Stimulated activated CD8-positive, alpha-beta memory T cell treated with anti-CD3 and anti-CD28 coated beads, Interleukin-7, amount 100 ng/mL, for 4 hours (primary cell): ENCODE measurements at places on chromosomes 5 and 9.

GRCh38 chr9:128116104-128117083 lies 11.1 kb downstream of the PTGES2 start:
- DNase-seq = no peak

GRCh38 chr5:89211836-89212235 lies 328.9 kb upstream of the MEF2C start:
- no peak for DNase-seq

GRCh38 chr5:1883120-1883924 lies 597 bp upstream of the IRX4 start:
- no peak for DNase-seq

DNA sequence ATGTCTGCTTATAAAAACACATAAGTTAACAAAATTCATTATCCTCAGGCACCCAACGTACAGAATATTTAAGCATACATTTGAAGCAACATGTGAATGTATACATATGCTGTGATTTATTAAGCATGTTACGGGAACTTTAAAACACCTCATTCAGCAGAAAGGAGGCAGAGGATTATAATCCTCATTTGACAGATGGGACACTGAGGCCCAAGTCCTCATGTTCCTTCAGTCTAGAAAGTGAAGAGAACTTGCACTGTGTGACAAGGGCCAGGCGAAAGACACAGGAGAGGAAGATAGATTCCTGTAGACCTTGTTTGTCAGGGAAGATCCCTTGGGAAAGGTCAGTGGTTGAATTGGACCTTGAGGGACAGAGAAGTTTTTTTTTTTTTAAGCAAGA lies 7.6 kb upstream of the PSMD5 start:
- no peak for DNase-seq

- no peak for DNase-seq
These were observed 60.1 kb upstream of the GNA14 start for GRCh38 chr9:77708064-77708815.

DNA sequence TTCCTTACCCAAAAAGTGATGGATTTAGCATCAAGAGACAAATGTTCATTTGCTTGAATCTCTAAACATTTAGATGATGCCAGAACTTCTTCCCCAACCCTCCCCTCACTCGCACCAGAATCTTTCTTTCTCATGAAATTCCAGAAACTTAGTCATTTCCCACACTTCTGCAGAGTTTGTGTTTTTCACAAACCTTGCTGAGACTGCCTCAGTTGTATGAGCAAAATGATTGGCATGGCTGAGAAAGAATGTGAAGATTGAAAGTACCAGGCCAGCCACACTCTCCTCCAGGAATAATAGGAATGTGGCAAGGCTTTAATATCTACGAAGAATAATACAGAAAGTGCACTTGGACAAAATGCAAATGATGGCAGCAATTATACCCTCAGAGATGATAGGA lies 428.3 kb upstream of the CDH6 start:
- DNase-seq = no peak

DNA sequence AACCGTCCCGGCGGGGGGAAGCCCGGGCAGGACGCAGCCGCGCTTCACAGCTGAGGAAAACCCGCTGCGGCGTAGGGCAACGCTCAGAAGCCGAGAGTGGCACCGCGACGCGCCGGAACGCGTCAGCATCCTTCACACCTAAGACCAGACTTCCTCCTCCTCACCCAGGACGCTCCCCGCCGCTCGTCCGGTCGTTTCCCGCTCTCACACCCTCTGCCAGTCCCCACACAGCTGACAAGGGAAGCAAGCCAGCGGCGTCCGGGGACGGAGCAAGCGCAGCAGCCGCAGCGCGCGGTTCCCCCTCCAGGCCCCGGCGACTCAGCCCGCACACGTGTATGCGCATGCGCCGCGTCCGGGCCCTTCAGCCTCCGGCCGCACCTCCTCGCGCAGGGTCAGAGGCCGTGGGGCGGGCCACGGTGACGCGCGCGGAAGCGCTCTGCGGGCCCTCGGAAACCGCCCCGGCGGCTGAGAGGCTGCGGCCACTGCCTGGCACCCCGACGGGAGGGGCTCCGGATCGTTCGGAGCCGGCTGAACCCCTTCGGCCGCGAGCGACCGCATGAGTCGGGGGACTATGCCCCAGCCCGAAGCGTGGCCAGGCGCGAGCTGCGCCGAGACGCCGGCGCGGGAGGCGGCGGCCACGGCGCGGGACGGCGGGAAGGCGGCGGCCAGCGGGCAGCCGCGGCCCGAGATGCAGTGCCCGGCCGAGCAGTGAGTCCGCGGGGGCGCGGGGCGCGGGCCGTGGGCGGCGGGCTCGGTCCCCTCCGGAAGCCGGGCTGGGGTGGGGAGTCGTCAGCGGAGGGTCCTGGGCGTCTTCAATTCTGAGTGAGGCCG lies at the start of gene OTULIN:
Gene OTULIN (plus strand): TSS at position 449 of the 831 bp plus-strand sequence. CDS start 108 bp downstream, at position 557.
- DNase-seq = peak; percentile 85

- DNase-seq = no peak
These were observed 106.1 kb upstream of the C9orf72 start for GRCh38 chr9:27679338-27679737.

DNA sequence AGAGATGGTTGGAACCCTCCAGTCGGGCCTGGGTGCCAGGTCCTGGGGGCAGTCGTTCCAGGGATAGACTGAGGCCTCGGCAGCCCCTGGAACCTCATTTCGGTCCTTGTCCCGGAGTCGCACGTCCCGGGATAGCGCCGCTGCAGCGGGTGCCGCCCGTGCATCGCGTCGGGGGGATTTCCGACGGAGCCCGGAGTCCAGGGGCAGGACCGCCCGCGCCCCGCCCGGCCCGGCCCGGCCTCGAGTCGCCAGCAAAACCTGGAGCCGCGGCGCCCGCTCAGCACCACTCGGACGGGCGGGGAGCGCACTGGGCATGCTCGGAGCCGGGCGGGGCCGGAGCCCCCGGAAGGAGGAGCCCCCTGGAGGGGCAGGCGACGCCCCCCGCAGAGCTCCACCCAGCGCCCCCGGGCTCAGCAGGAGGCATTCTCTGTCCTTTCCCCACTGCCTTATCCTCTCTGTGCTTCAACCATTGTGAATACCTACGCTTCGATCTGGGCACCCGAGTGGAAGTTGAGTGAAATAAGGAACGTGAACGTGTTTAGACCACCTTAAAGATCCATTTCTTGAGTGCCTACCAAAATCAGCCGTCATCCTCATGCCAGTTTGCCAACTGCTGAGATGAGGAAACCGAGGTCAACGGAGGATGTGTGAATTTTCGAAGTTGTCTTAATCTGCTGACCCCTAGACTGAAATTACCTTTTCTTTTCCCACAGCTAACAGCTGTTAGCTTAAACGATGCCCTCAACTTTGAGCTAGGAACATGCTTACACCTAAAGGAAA lies 1.7 kb upstream of the PTPN3 start:
- DNase-seq = no peak

DNA sequence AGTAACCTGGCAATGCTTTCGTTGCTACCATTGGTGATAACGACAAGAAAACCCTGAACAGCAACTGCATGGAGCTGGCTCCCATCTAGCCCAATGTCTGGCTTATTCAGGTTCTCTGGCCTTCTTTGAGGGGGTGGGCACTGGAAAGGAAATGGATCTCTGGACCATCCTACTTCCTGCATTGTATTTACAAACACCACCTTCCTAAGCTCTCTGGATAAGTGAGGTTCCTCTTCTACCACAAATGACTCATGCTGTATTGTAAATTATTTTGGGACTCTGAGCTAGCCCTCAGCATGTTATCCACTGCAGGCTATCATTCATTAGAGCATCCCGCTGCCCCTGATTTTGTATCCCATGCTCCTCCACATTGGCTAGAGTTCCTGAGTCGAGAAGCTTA lies 136.9 kb upstream of the KLF9 start:
- no peak for DNase-seq

DNA sequence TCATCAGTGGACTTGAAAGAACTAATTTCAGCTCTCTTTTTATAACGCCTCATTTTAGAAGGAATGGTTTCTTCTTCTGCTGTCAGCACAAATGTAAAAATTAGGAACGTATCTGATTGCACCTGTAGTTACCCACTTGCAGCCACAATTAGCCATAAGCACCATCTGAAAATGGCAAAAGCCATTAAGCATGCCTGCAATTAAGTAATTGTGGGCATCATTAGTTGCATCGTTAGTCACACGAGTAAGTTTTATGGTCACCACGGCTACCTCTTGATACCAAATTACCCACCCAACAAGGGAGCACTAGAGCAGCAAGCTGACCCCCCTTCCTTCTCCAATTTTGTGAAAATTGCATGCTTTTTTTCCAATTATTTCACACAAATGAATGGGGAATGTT lies 25.8 kb upstream of the SLC44A1 start:
- DNase-seq = no peak

GRCh38 chr5:144254552-144254951 lies 83.9 kb downstream of the KCTD16 start:
- DNase-seq = no peak

DNA sequence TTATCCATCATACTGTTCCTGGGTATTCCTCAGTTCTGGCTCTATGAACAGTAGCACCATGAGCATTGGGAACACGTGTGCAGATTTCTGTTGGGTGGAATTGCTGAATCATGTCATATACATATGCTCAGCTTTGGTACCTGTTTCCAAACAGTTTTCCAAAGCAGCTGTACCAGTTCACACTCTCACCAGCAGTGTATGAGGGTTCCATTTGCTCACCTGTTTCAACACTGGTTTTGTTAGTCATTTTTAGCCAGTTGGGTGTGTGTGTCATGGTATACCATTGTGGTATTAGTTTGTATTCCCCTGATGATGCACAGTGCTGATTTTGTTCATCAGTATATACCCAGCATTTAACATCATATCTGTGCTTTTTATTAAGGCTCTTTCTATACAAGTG lies 56.7 kb upstream of the ECM2 start:
- no peak for DNase-seq

GRCh38 chr5:96758621-96759020 lies 49.1 kb downstream of the ERAP1 start:
- DNase-seq = no peak

DNA sequence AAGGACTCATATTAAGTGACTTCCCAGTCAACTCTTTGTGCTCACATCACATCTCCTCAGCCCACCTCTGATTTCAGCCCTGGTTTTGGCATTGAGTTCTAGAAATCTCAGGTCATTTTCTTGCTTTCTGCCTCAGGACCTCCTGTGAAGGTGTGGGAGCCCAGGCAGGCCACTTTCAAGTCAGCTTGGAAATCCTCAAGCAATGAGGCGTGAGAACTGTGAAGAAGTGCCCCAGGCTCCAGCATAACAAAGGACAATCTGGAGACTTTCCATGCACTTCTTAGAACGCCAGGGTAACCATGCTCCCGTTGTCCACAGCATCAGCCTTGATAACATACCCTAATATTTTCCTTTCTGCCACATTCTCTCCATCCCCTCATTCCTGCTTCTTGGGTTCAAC lies 131.2 kb upstream of the MAP3K1 start:
- DNase-seq = no peak

GRCh38 chr5:68297656-68298055 lies 82.1 kb downstream of the PIK3R1 start:
- no peak for DNase-seq

DNA sequence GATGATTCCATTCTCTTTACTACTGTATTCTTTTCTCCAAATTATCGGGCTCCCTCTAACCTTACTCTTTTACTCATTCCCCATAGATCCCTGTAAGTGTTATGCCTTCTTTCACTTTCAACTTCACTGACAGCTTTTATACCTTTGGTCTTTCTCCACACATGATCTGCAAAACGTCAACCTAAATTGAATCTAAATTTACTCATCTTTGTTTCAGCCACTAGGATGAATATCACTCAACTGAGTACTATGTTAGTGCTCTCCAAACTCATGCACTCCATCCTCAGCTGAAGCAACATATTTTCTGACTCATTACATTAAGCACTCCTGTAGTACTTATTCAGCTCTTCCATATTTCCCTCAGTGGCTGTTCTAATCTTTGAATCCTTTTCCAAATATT lies 133.4 kb downstream of the ADAMTS19 start:
- DNase-seq = no peak

DNA sequence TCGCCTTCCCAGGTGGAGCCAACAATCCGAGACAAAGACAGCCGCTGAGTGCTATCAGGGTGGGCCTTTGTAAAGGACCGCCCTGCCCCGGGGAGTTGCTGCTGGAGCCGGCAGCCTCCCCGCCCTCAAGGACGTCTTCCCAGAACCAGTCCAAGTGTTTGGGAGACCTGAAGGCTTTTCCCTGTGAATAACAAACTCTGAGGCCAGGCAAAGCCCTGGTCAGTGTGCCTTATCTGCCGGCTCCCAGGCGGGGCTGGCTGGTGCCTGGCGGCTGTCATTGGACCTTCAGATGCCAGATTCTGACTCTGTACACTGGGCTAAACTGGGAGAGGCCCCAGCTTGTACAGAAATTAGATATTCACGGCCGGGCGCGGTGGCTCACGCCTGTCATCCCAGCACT lies 2.1 kb downstream of the SLC9A3 start:
- no peak for DNase-seq

DNA sequence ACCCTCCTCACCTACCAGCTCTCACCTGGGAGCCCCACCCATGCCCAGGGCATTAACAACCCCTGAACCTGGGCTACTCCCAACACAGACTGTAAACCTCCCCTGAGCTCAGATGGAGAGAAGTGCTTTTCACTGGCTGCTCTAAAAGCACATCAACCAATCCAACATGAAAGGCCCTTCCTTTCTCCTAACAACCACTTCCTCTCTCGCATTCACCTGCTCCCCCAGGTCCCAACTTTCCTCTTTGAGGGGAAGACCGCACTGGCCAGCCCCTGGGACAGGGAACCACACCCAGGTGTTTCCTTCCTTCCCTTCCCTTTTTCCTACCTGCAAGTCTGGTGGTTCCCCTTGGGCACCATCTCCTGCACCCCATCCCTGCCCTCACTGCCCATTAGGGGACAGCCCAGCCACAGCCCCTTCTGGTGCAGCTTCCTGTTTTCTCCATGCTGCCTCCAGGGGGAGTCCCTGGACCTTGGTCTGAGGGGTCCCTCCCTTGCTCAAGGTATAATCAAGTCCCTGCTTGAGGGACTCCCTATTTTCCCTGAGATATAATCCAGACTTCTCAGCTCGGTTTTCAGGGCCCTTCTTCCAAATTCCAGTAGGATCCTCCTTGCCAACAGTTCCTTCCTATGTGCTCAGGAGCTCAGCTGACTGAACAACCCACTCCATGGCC lies 30.5 kb upstream of the DAB2IP start:
- no peak for DNase-seq

GRCh38 chr9:105024529-105024928 lies 96.6 kb upstream of the ABCA1 start:
- no peak for DNase-seq

DNA sequence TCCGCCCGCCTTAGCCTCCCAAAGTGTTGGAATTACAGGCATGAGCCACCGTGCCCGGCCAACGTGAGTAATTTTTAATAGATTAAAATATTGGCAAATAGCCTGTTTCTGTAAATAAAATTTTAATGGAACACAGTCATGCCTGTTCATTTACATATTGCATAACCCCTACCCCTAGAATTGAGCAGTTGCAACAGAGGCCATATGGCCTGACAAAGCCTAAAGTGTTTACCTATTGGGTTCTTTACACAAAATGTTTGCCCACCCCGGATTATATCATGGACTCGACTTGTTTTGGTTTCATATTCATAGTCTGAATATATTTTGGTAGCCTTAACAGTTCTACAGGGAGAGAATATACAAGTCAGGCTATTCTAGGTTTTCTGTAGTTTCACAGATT lies 5.3 kb downstream of the NSA2 start:
- no peak for DNase-seq

- no peak for DNase-seq
These were observed 48.3 kb downstream of the IARS1 start for GRCh38 chr9:92245005-92245797.

GRCh38 chr9:118630931-118631595 lies 738.2 kb downstream of the BRINP1 start:
- DNase-seq = no peak

- DNase-seq = no peak
These were observed 10.7 kb downstream of the IFNA5 start for GRCh38 chr9:21294364-21294774.

GRCh38 chr9:37155601-37156000 lies 35.2 kb downstream of the ZCCHC7 start:
- DNase-seq = no peak
